SHP77 (cell line): ENCODE measurements at places on chromosomes 4 and X.

DNA sequence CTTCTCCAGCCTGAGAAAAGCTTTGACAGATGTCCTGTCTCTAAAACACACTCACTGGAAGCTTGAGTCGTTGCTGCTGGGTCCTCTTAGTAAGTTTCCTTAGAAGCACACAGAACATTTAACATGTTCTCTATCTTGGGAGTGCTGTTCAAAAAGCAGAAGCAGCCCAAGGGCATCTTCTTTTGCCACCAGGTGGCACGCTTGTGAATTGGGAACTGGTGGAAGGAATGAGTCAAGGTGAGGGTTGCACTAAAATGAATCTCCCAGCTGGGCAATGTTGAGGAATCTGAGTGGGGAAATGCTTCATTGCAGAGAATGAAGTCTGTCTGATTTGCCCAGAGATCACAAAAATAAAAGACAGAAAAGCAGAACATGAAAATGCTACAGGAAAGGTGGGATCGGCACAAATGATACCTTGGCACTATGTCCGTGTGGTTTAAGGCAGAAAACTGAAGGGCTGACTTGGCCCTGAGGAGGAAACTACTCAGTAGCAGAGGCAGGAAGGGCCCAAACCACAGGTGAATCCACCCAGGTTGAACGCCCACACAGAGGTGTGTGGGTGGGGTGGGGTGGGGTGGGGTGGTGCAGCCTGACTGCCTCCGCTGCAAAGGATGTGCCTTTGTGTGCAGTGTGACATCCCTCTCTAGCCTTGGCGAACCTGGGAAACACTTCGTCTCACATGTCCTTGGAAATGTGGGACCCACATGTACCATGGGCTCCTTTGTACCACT is 26.0 kb downstream of the KIT start:
- peak; percentile 12 for DNase-seq

DNA sequence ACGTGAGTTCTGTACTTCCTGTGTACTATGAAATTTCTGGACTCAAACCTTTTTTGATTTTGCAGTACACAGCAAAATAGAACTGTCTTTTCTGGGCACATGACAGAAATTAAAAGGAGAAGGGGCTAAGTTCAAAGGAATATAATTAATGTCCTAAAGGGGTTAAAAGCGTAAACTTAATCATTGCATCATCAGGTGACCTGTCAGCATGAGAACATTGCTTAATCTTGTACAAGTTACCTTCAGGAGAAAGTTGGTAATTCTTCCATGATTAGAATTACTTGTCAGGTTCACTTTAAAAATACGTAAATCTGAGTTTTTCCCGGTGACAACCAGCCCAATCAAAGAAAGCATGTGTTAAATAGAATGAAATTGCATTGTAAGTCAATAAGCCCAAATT is 43.2 kb upstream of the PNPLA4 start:
- DNase-seq: no peak

- no peak for DNase-seq
Observed at GRCh38 chr4:52201715-52202114, 150.6 kb downstream of the SPATA18 start.

GRCh38 chr4:80182237-80182866 is 15.0 kb upstream of the PRDM8 start:
- DNase-seq: no peak

DNA sequence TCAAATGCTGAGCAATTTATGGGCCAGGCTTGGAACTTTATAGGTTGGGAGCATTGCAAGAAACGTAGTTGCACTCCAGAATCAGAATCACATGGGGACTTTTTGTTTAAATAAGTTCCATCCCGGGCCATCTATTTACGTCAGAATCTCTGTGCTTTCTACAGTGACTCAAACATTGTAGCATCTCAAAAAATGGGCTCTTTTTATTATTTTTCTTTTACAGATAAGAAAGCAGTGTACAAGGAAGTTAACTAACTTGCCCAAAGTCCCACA is 10.2 kb downstream of the CC2D2A start:
- no peak for DNase-seq

- DNase-seq: no peak
Observed at GRCh38 chr4:21467551-21467950, 481.0 kb downstream of the KCNIP4 start.

- DNase-seq: no peak
Observed at GRCh38 chrX:11793734-11794133, 35.7 kb downstream of the MSL3 start.
